Dermis blood vessel endothelial cell (primary cell): ENCODE measurements at places on chromosomes 7 and 10.
A peak's percentile ranks its signal among the peaks of the same experiment; 100 is the strongest.

DNA sequence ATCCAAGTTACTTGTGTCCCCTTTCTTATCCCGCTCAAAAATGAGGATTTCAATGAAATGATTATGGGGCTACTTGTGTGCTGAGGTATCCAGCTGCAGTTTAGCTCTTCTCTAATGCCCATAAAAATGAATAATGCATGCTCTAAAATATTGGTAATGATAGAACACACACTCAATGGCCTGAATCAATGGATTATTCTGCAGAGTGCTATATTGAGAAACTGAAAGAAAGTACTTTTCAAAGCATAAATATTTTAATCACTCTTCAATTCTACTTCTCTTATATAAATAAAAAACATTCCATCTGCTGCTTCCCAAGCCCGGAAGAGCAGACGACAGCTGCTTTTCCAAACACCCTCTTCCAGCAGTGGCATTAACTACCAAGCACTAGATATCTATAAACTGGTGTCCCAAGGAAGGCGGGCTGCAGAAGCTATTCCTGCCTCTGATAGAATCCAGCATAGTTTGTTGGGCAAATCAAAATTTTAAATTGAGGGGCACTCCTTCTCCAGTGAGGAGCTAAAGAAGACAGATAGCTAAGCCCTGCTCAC is 284.9 kb upstream of the AOAH start:
- no peak for DNase-seq

GRCh38 chr7:138891446-138891810 is 89.8 kb downstream of the KIAA1549 start:
- no peak for DNase-seq

- no peak for DNase-seq
These were observed 81.0 kb upstream of the LRRC4 start for GRCh38 chr7:128112018-128112780.

- no peak for DNase-seq
These were observed 105.6 kb upstream of the NRBF2 start for GRCh38 chr10:63027531-63027930.

DNA sequence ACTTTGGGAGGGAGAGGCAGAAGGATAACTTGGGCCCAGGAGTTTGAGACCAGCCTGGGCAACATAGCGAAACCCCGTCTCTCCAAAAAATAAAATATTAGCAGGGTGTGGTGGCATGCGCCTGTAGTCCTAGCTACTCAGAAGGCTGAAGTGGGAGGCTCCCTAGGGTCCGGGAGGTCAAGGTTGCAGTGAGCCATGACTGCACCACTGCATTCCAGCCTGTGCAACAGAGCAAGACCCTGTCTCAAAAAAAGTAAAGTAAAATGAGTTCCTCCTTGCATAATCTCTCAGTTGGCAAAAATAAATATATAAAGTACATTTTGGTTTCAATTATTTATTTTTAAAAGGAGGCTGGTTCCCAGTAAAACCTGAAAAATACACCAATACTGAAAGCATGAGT is 11.8 kb downstream of the NANOS1 start:
- no peak for DNase-seq

GRCh38 chr10:102473445-102474331 is 22.3 kb upstream of the C10orf95 start:
- DNase-seq, result no peak

- peak; percentile 56 for DNase-seq
These were observed 51.6 kb downstream of the PRLHR start for GRCh38 chr10:118543714-118544400.

- peak; percentile 61 for DNase-seq
These were observed 1567.3 kb upstream of the LRRTM3 start for GRCh38 chr10:65358565-65358964.

DNA sequence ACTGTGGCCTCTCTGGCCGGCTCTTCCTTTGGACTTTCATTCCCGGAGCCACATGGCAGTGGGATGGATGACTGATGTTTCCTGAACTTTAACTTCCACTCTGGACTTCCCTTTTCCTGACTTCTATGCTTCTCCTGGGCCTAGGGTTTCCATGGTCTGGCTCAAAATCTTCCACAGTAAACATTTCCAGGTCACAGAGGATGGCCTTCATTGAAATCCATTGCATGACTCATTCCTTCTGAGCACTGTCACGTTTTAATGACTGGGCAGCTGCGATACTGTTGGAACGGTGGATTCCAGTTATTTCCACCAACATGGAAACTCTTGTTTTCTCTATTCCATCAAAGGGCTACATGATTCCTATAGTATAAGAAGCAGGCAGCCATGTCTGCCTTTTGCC is 24.4 kb upstream of the ZNF273 start:
- peak; percentile 80 for DNase-seq

- no peak for DNase-seq
These were observed 183.6 kb upstream of the NFE2L3 start for GRCh38 chr7:25968205-25968993.

GRCh38 chr10:103836861-103837260 is 18.5 kb downstream of the SH3PXD2A start:
- DNase-seq, result no peak
